ENCODE measurements at places on chromosomes 12 and 14.

DNA sequence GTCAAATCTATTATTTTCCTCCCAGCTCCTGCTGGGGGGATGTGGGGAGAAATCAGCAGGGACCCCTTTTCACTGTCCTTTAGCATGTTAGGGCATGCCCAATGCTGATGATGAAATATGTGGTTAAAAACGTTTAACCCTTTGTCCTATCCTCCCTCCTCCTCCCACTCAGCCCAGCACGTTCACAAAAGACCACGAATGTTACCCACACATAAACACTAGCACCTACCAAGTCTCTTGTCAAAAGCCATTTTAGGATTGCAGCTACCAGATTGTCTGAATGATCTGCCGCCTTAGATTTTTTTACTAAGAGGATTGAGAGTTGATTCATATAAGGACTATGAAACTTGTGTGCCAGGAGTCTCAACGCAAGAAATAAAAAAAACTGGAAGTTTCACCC, 70.4 kb downstream of the TBK1 start:
- DNase-seq: no peak

DNA sequence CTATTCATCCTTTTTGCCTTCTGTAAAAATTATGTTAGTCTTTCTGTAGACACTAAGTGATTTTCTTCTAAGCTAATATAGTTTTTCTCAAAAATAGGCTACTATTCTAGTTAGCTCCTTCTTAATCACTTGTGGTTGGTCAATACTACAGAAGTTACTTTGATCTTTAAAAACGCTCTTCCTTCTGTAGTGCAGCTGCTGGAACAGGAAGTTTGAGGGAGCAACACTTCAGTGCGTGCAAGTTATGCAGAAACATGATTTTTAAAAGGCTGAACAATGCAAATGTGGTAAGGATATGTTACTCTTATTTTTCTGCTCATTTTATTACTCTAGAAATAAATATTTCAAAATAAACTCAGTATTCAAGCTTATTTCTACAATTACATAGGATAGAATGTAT, 11.1 kb upstream of the RERGL start:
- DNase-seq: no peak

DNA sequence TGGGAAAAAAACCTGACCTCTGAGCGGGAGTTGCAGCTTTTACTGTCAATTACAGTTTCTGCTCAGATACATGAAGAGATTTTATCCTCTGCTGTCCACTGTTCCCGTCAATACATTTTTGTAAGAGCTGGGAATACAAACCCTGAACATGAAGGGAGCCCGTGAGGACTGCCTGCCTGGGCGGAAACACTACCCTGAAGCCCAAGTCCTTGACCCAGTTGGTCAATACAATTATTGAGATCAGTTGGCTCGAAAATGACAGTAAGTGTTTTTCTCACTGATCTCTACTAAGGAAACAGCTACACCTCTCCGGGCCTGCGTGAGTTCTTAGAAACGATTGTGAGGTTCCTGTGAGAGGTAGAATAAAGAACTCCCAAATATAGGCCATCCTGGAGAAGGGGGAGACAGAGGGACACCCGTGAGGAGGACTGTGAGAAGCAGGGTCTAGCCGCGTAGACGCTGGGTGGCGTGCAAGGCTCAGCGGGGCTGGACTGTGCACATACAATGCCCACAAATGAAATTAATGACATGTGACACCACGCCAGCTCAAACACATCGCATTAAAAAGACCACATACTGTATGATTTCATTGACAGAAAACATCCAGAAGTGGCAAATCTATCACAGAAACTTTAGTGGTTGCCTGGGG, 509.5 kb downstream of the TMEM132D start:
- no peak for DNase-seq

DNA sequence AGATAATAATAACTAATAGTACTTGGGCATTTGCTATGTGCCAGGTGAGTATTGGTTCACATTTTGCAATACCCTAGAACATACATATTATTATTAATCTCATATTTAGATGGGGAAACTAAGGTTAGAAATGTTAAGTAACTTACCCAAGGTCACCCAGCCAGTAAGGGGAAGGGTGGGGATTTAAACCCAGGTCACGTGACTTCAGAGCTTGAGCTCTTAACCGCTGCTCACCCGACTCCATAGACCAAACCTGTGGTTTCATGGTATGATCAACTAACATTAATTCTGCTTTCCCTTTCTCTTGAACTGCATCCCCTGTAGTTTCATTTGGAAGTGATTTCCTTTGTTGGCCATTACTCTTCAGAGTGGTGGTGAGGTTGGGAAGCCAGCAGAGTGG, 242.3 kb downstream of the NRXN3 start:
- DNase-seq: no peak

DNA sequence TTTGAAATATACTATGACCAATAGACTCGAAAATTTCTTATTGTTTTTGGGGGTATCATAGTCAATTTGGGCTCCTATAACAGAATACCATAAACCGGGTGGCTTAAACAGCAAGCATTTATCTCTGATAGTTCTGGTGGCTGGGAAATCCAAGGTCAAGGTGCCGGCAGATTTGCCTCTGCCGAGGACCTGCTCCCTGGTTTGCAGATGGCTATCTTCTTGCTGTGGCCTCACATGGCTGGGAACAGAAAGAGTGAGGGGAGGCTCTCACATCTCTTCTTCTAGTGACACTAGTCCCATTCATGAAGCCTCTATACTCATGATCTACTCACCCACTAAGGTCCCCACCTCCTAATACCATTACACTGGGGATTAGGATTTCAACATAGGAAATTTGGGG, 70.7 kb downstream of the BORCS5 start:
- no peak for DNase-seq

DNA sequence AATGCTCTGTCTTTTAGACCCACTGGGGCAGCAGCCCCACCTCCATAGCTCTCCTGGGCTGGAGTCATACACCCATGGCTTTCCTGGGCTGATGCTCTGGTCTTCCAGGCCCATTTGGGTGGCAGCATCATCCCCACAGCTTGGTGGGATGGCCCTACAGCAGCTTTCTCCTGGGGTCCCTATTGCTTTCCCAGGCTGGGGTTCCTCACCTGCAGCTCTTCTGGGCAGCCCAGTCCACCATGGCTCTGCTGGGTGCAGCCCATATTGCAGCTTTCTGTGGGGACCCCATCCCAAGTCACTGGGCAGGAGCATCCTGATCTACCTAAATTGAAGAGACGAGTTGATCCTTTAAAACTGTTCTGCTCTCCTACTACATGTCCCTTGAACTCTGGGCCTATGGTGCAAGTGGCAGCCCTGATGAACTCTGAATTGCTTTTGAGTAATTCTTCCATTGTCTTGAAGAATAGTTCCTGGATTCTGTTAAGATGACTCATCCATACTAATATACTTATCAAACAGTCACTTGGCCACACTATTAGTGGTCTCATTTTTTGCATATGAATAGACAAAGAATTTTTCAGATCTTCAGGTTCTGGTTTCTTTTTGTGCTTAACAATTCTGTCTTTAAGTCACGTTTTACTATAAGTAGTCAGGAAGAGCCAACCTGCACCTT, 390.1 kb downstream of the DPF3 start:
- DNase-seq: no peak

DNA sequence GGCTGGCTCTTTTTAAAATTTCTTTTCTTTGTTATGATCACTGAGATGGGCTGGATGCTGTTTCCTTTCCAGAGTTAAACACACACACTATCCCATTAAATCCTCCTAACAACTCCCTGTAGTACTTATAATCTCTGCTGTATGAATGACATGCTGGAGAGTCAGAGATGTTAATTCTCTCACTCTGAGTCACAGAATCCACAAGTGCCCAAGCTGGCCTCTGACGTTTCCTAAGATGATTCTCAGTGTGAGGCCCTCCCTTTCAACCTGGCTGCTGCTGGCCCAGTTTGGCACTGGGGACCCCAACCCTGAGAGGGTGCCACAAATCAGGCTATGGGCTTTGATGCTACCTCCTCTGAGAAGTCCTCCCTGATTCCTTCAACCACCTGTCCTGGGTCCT, 5.4 kb downstream of the NOS1 start:
- DNase-seq: no peak

All from kidney glomerular epithelial cell (primary cell).